ENCODE measurements at places on chromosomes 12 and 14. TPM values are rescaled to one million over a fixed set of nuclear protein-coding genes. Genes with fewer than 3 reads are reported as not detected.

EIF2S3B gene
- 0.69 TPM for total RNA-seq

SRP54 gene
- total RNA-seq, result 97.2 TPM

TRIM9 gene
- total RNA-seq, result 12.4 TPM

SELPLG gene
- total RNA-seq, result 0.93 TPM

ACOT6 gene
- total RNA-seq, result not detected

CARMIL3 gene
- total RNA-seq, result 0.77 TPM

IFI27 gene
- total RNA-seq, result 103 TPM

KRT82 gene
- not detected for total RNA-seq

ADAMTS20 gene
- total RNA-seq, result not detected

NID2 gene
- total RNA-seq, result 1.0 TPM

SERPINA4 gene
- not detected for total RNA-seq

KRT83 gene
- total RNA-seq, result not detected

PUS1 gene
- 18.6 TPM for total RNA-seq

PTPRR gene
- total RNA-seq, result not detected

HRK gene
- 5.2 TPM for total RNA-seq

INHBC gene
- not detected for total RNA-seq

TSPAN11 gene
- 1.1 TPM for total RNA-seq

RECQL gene
- 97.6 TPM for total RNA-seq

CIROP gene
- not detected for total RNA-seq

ADGRD1 gene
- 0.67 TPM for total RNA-seq

OR4K13 gene
- total RNA-seq, result not detected

IQSEC3 gene
- total RNA-seq, result under 0.01 TPM

RND1 gene
- total RNA-seq, result under 0.01 TPM

TMEM132C gene
- under 0.01 TPM for total RNA-seq

GDF3 gene
- not detected for total RNA-seq

CHGA gene
- total RNA-seq, result not detected

SIRT4 gene
- total RNA-seq, result 0.93 TPM

CKAP4 gene
- total RNA-seq, result 54.9 TPM

ABHD4 gene
- total RNA-seq, result 13.3 TPM

TAS2R50 gene
- total RNA-seq, result 6.3 TPM

SLC35E3 gene
- total RNA-seq, result 7.2 TPM

CLBA1 gene
- 9.6 TPM for total RNA-seq

LRFN5 gene
- total RNA-seq, result 0.33 TPM

CLEC12A gene
- total RNA-seq, result not detected

CRIP2 gene
- total RNA-seq, result 31.7 TPM

TAS2R7 gene
- not detected for total RNA-seq

PTHLH gene
- total RNA-seq, result 0.34 TPM

OLR1 gene
- not detected for total RNA-seq

MANSC4 gene
- total RNA-seq, result not detected

NPAS3 gene
- 0.46 TPM for total RNA-seq

CLEC9A gene
- not detected for total RNA-seq

PRPH gene
- not detected for total RNA-seq

C12orf54 gene
- total RNA-seq, result not detected

VRTN gene
- total RNA-seq, result not detected

OASL gene
- total RNA-seq, result 70.9 TPM

ARHGEF25 gene
- 5.2 TPM for total RNA-seq

NINJ2 gene
- not detected for total RNA-seq

ARID4A gene
- 14.5 TPM for total RNA-seq

SDR9C7 gene
- total RNA-seq, result not detected
